ENCODE measurements at places on chromosomes 7 and 10. TPM values are rescaled to one million over a fixed set of nuclear protein-coding genes. Genes with fewer than 3 reads are reported as not detected.
A peak's percentile ranks its signal among the peaks of the same experiment; 100 is the strongest.

DNA sequence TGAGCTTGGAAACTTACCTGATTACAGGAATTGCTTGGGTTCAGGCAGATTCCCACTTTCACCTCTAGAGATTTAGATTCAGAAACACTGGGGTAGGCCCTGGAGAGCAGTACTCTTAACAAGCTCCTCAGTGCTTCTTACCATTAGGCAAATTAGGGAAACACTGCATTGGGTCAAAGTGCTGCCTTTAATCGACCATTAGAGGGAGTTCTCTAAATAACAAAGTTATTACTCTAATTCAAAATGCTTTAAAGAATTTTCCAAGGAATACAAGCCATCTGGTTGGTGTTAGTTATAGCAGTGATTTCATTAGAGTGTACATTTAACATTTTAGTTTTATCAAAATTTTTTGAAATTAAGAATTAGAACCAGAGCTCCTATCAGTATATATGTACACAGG is 324.5 kb downstream of the GFRA1 start:
- no peak for DNase-seq

MKX gene
- total RNA-seq: not detected

INTS1 gene
- 61.4 TPM for total RNA-seq

DNA sequence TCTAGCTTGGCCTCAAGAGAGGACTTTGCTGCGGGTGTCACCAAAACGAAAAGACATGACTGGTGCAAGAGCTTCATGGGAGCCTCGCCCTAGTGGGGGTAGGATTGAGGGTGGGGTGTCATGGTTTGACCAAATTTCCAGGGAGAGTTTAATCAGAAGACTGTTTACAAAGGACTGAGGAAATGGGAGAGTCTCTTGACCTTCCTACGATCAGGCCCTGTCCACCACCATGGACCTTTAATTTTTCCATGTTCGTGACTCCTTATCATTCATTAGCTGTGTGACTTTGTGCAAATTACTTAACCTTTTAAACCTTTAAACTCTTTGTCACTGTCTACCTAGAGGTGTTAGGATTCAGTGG is 23.0 kb downstream of the AKR1E2 start:
- DNase-seq: no peak

- DNase-seq: no peak
Observed at GRCh38 chr10:56316603-56317002, 44.5 kb downstream of the ZWINT start.

- no peak for DNase-seq
Observed at GRCh38 chr10:100660945-100661344, 84.4 kb upstream of the PAX2 start.

DNA sequence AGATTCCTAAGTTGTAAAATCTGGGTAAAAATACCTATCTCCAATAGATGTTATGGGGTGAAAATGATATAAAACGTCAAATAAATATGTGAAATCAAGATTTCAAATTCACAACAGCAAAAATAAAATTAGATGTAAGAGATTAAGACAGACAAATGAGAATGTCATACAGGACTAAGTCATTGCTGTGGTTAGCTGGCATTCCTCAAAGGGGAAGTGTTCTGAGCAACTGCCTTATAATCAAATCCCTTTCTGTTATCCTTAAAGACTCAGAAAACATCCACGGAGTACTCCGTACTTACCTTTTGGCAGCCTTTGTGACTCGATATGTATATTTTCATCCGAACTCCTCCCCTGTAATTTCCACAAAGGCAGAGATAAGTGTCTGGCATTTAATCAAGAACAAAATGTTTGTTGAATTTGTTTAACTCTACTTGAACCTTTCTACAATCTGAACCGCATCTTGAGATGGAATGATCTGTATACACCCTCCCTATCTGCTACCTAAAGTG is 559.6 kb downstream of the GATA3 start:
- DNase-seq: no peak

ACTL6B gene
- total RNA-seq: not detected

CAMK2B gene
- total RNA-seq: under 0.01 TPM

DNA sequence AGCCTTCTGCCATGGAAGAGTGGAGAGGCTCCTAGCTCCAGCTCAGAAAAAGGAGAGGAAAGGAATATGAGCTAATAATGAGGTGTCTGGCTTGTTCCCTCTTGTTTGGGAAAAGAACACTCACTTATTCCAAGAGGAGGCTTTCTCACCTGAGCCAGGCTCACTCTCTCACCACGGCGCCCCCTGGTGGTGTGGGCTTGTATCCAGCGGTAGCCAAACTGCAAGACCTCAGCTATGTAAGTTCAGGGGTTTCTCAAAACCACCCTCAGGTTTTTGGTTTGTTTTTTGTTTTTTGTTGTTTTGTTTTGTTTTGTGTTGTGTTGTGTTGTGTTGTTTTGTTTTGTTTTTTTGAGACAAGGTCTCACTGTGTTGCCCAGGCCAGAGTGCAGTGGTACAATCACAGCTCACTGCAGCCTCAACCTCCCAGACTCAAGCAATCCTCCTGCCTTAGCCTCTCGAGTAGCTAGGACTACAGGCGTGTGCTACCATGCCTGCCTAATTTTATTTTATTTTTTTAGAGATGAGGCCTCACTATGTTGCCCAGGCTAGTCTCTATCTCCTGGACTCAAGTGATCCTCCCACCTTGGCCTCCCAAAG is 124.0 kb downstream of the TMEM130 start:
- peak; percentile 33 for DNase-seq

DNA sequence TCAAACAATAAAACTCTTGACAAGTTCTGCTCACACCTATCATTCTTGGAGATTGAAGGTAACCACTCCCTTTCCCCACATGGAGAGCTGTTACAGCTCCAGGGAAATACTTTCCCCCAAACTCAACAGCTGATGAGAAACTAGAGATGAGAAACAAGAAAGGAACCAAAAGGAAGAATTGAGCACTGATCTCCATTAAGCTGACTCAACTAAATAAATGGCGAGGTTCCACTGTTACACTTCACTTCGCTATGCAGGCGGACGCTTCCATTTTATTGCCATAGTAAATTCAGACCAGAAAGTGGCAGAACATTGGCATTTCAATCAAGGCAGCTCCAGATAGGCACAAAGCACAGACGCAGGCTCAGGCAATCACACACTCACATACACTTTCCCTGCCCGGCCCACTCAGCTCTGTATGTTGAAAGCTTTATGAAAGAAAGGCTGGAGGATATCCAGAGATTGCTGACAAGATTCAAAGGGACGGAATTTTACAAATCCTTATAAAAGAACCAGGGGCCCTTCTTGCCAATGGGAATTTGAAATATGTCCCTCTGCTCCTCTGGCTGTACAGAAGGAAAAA is 11.5 kb upstream of the YAE1 start:
- no peak for DNase-seq

GRCh38 chr7:25752967-25753791 is 398.8 kb upstream of the NFE2L3 start:
- DNase-seq: no peak

DNA sequence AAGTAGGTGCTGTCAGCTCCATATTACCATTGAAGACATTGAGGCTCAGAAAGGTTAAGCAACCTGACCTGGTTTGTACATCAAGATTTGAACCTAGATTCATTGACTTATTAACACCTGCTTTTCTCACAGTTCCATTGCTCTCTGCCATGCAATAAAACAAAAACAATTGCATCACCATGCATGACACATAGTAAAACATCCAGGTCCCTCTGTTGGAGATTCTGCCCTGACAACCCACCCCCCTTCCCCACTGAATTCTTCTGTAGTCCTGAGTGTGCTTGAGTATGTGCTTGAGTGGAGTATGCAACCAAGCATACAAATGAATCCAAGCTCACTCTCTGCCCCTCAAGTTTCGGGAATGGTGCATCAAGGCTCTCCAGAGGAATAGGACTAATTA is 6.0 kb upstream of the LMBR1 start:
- no peak for DNase-seq

GPR158 gene
- total RNA-seq: under 0.01 TPM
